Stimulated activated CD8-positive, alpha-beta memory T cell treated with anti-CD3 and anti-CD28 coated beads, Interleukin-7, amount 100 ng/mL, for 4 hours (primary cell): ENCODE measurements at places on chromosomes 6 and 20.

DNA sequence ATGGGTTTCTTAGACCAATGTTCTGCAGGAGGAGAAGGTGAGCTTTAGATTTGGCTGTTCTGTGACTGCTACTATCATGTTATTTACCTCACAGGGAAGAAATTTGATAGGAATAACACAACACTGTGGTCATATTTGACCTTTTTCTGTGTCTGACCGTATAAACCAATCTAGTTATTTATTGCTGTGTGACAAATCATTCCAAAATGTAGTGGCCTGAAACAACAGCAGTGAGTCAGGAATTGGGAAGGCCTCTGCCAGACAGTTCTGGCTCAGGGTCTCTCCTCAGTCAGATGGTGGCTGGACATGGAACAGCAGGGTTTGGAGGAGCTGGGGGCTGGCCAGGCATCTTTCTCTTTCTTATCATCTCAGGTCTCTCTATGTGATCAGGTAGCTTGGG lies 33.0 kb downstream of the RIPOR2 start:
- DNase-seq: no peak

- DNase-seq: no peak
Measured at GRCh38 chr6:52254731-52255378, 10.6 kb upstream of the IL17F start.

- DNase-seq: no peak
Measured at GRCh38 chr6:106568530-106568929, 60.8 kb downstream of the RTN4IP1 start.

GRCh38 chr6:112289038-112289566 lies 34.7 kb upstream of the LAMA4 start:
- no peak for DNase-seq

GRCh38 chr20:64025826-64026412 lies 10.1 kb upstream of the C20orf204 start:
- no peak for DNase-seq

DNA sequence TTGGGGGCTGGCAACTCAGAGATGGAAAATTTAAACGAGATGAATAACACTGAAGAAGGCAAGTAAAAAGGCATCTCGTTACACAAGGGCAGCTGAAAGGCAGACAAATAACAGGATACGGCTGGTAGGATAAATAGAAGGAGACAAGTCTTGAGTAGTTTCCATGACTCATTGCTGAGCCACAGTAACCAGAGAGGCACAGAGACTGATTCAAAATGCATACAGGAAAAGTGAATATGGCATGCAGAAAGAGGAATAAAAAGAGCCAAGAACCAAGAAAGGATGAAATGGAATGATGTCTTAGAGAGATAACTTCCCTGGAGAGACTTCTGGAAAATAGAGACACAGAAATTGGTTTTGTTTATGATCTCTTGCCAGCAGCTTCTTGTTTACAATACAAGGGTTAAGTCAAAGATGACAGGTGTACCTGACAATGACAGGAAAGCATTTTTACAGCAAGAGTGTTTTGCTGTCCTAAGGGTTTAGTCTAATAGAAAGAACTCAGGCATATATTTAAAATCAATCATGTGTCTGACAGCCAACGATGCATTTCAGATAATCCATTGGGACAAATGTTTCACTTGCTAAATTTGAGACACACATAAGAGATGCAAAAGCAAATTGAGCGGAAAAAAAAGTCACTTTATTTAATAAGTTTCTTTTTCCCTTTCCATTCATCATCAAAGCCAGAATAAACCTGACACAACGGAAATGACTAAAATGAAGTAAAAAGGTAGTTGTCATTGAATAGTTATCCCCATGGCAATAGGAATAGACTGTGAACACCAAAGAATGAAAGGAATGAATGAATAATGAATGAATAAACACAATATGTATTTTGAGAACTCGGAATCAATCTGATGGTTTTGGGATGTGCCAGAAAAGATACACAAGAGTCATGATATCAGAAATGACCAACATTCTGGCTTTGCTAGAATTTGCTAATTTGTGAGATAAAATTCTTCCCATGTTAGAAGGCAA lies 68.0 kb upstream of the KCNQ5 start:
- DNase-seq: no peak

DNA sequence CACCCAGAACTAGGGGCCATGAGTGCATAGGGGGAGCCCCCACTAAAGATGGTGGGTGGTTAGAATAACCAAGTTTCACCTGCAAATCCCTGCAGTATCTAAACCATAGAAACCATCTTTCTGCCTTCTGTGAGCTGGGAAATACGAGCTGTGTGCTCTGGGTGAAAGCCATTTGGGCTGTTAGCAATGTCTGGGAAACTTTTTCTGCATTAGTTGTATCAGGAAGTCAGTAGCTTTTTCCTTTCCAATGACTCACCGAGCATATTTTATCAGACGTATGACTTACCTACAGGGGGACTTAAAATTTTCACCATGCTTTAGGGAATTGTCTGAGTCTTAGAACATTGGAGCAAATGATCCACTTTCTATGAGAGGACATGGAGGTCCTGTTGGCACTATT lies 584.0 kb downstream of the QKI start:
- no peak for DNase-seq

DNA sequence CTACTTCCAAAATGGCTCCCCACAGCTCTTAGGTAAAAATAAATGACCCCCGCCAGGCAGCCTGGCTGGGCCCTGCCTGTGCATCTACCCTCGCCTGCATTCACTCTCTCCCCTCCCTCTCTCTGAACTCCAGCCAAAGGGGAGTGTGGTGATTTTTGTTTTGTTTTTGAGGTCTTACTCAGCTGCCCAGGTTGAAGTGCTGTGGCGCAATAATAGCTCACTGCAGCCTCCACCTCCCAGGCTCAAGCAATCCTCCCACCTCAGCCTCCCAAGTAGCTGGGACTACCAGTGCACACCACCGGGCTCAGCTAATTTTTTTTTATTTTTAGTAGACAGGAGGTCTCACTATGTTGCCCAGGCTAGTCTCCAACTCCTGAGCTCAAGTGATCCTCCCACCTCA lies 15.8 kb downstream of the NFATC2 start:
- DNase-seq: no peak

GRCh38 chr6:32133786-32134185 lies 3.7 kb upstream of the FKBPL start:
- no peak for DNase-seq

GRCh38 chr6:44035621-44036020 lies 91.6 kb downstream of the MRPL14 start:
- no peak for DNase-seq

GRCh38 chr6:73264446-73264845 lies 1.4 kb upstream of the KHDC1 start:
- no peak for DNase-seq

- no peak for DNase-seq
Measured at GRCh38 chr6:43391440-43392031, 22.1 kb upstream of the ZNF318 start.

GRCh38 chr20:16279320-16279719 lies 293.9 kb downstream of the KIF16B start:
- no peak for DNase-seq

GRCh38 chr6:88785478-88785877 lies 177.9 kb downstream of the RNGTT start:
- DNase-seq: no peak

DNA sequence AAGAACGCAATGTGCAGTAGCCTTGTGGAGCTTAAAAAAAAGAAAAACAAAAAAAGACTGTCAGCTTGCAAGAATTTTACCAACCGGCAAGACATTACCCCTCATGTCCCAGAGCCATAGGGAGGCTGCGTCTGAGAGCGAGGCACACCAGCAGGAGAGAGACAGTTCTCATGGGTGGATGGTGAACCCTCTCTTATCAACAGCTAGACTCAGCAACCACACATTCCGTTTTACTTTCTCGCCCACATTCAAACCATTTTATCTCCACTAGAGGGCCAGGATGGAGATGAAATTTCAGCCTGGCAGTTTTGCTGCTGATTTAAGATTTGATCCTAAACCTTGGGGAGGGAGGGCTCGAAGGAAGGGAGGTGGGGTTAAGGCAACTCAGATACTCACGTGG lies 247.0 kb downstream of the ATXN1 start:
- peak; percentile 22 for DNase-seq

DNA sequence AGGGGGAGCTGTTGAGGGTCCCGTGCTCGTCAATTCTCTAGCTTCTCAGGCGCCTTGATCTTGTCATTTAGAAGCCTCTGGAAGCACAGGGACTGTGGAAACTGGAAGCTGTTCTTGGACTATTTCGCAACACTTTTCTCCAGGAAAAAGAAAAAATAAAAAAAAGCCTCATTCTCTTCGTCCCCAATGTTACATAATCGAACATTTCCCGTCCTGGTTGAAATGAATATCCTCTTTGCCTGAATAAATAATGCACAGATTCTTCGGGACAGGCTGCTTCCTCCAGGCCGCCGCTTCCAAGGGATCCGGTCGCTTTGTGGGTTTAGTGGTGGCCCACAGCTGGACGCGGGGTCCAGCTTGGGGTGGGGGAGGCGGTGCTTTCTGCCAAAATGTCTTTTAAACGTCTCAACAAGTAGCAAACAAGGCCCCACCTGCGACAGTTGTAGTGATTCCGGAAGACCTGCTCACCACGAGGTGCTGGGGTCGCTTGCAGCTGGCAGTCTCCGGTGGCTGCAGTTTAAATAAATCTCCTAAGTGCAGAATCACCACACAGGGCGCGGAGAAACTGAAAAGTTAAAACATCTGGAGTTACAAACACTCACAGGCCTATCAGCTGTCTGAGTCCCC lies 125.9 kb upstream of the ESR1 start:
- no peak for DNase-seq

DNA sequence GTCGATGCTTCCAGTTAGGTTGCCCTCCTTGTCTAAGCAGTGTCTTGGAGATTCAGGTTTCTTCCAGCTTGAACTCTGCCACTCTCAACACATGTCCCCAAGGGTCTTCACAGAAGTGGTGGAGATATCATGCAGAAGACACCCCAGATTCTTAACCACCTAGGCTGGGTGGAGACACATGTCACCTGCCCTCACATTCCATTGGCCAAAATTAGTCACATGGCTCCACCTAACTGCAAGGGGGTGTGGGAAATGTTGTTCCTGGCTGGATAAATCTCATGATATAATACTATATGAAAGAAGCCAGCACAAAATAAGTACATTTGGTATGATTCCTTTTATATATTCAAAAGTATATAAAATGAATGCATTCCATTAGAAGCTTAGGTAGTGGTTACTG lies 52.9 kb upstream of the SNRPB2 start:
- no peak for DNase-seq

GRCh38 chr6:152386131-152386530 lies 251.0 kb downstream of the SYNE1 start:
- DNase-seq: no peak

DNA sequence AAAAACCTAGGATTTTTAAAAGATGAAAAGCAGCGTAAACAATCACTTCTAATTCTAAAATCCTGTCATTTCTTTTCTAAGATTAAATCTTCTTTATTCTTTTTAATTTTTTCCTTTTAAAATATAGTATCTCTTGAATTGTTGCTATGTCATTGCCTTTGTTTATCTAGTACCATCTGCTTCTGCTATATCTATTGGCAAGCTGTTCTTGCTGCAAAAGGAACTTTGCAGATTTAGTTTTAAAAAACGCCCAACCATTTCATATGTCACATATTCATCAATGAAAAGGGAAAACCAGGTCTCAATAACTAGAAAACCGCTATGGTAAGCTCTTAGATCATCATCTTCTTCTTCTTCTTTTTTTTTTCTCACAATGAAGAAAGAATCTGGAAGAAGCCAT lies 11.5 kb upstream of the EEF1A1 start:
- no peak for DNase-seq

GRCh38 chr6:84469144-84469543 lies 241.7 kb upstream of the CEP162 start:
- DNase-seq: no peak

DNA sequence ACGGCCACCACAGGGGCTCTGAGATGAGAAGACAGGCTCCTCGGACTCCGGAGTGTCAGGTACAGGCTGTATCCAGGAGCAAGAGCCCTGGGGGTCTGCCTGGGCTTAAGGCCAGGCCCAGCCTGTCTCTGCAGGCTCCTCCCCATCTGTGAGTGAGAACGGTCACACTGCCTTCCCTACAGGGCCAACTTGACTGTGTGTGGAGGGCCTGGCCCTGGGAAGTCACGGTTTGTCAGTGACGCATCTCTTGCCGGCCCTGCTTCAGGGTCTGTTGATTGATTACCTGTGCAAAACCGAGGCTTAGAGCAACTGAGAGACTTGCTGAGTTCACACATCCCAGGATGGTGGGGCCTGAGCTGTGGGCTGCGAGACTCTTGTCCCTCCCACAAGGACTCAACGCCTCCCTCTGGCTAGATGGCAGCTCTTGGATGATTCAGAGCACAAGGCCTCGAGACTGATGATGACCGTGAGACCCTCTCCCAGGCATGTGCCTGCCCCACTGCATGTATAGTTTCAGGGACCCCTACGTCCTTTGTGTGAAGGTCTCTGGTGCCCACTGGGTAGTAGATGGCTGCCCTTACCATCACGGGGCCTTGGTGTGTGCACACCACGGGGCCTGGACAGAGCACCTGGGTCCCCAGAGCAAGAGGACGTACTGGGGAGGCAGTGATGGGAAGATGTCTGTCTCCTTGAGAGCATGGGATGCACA lies 5.9 kb downstream of the RBM38 start:
- no peak for DNase-seq
